ENCODE measurements at places on chromosomes 7 and 10.
A peak's percentile ranks its signal among the peaks of the same experiment; 100 is the strongest.

DNA sequence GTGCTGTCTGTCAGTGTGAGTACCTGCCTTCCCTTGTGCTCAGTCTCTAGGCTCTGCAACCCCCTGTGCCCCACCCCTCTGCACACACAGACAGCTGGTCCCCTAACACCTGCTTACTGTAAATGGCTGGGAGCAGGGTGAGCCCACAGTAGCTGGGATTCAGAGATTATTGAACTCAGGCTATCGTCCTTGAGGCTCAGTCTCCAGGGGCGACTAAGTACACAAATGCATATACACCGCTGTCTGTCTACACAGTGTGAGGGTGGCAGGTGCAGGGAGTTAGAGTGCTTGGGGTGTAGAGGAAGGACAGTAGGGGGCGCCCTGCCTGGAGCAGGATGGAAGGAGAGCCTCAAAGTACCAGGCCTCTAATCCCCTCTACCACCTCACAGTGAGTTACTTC lies 12.9 kb downstream of the UPP1 start:
- DNase-seq, result peak; percentile 46

- DNase-seq, result no peak
Measured at GRCh38 chr7:129719980-129720732, 108.6 kb downstream of the NRF1 start.

DNA sequence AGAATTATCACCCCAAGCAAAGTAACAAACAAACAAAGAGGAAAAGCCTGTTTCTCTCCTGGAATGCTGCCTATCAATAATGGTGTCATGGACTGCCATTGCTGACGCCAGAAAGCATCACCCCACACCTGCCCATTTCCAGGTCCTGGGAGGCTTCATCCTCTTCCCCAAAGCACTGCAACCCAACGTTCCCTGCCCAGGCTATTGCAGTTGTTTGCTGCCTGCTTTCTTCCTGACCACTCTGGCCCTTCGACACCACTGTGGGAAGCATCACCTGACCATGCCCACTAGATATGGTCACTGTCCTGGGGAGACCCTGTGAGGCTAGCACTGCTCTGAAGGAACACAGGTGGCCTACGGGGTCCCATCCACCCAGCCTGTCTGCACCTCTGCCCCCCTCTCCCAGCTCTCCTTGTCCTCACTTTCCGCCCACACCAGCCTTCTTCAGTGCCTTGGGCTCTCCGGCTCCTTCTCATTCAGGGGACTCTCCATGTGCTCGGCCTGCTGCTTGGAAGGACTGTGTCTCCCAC lies 439.6 kb downstream of the GLRX3 start:
- DNase-seq, result no peak

DNA sequence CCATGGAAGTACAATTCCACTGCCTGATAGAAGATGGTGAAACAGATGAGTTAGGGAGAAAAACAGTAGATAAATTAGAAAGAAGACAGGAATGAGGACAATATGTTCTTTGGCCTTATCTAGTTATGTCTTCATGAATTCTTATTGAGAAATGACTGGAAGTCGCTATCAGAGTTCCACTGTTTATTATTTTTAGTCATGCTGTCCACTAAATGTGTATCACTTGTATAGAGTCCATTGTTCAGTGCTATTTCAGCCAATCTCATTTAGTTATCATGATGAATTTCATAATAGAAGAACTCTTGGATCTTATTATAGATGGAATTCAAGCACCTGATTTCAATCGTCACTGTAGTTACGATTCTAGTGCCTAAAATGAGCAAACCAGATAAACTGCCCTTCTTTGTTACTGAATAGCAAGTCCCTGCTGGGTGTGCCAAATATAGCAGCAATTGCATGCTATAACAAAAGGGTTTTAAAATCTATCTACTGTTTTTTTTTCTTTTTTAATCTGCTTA lies 177.7 kb upstream of the COL1A2 start:
- no peak for DNase-seq

GRCh38 chr10:69961881-69962745 lies 90.5 kb upstream of the MACROH2A2 start:
- no peak for DNase-seq

- DNase-seq, result no peak
Measured at GRCh38 chr7:39365751-39366295, 200.4 kb upstream of the YAE1 start.

GRCh38 chr7:91494450-91494849 lies 230.2 kb downstream of the FZD1 start:
- DNase-seq, result no peak

GRCh38 chr7:130971297-130971696 lies 237.3 kb upstream of the KLF14 start:
- peak; percentile 88 for DNase-seq

- no peak for DNase-seq
Measured at GRCh38 chr10:43958964-43959363, 310.3 kb upstream of the ZNF32 start.

GRCh38 chr10:120180160-120180559 lies 276.9 kb upstream of the PLPP4 start:
- DNase-seq, result no peak

- peak; percentile 68 for DNase-seq
Measured at GRCh38 chr10:113007343-113007771, 57.3 kb downstream of the TCF7L2 start.

DNA sequence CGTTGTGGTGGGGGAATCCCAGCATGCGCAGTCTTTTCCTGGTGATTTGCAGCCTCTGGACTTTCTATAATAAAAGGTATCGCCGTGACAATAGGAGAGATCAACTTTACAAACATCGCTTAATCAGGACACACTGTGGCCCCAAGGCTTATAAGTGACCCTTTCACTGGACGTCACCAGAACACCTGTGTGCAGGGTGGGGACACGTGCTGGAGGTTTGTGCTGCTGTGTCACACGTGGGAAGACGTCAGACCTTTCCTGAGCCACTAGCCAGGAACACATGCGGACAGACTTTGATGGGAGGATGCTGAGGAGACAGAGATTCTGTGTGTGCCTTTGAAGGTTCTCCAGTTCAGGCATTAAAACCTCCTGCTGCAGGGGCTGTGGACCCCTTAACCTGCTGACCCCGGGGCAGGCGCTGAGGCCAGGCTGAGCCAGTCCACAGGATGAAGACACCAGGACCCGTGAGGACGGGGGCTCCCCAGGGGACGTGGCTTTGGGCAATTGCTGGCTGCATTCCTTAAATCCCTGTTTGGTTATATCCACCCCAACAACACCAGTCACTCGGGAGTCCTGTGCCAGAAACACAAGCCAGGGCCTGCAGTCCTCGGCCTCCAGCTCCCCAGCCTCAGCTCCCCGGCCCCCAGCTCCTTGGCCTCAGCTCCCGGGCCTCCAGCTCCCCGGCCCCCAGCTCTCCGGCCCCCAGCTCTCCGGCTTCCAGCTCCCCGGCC lies 183.4 kb downstream of the PTPRN2 start:
- no peak for DNase-seq

- no peak for DNase-seq
Measured at GRCh38 chr10:75740541-75740940, 309.1 kb downstream of the LRMDA start.

GRCh38 chr10:92990615-92991014 lies 70.0 kb upstream of the CYP26C1 start:
- DNase-seq, result peak; percentile 62

GRCh38 chr10:66353422-66353821 lies 572.4 kb upstream of the LRRTM3 start:
- DNase-seq, result no peak

GRCh38 chr10:132185601-132186487 lies 904 bp upstream of the DPYSL4 start:
- peak; percentile 63 for DNase-seq

GRCh38 chr10:11035301-11035991 lies 17.8 kb downstream of the CELF2 start:
- no peak for DNase-seq

GRCh38 chr10:21993360-21994001 lies 10.0 kb downstream of the DNAJC1 start:
- no peak for DNase-seq
